Kidney capillary endothelial cell (primary cell): ENCODE measurements at places on chromosomes 5 and 9.

GRCh38 chr9:70340572-70340971, 73.9 kb downstream of the KLF9 start:
- peak; percentile 40 for DNase-seq

DNA sequence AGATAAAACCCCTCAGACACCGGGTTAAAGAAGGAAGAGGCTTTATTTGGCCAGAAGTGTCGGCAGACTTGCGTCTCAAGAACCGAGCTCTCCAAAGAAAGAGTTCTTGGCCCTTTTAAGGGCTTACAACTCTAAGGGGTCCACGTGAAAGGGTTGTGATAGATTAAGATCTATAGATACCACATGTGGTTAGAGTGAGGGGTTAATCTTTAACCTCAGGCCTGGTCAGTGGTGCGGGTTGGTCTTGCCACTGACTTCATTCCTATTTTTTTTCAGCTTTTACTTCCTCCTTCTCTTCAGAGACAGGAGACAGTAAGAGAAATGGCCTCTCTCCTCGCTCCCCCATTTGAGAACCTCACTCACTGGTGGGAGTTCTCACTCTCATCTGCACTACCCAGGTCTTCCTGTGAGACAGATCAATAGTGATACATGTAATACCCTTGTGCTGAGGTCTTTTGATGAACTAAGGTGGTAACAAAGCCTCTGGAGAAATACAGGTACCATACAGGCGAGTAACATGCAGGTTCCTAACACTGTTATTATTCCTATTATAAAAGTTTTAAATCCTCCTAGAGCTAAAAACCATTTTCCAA, 52.4 kb upstream of the COX7C start:
- no peak for DNase-seq

DNA sequence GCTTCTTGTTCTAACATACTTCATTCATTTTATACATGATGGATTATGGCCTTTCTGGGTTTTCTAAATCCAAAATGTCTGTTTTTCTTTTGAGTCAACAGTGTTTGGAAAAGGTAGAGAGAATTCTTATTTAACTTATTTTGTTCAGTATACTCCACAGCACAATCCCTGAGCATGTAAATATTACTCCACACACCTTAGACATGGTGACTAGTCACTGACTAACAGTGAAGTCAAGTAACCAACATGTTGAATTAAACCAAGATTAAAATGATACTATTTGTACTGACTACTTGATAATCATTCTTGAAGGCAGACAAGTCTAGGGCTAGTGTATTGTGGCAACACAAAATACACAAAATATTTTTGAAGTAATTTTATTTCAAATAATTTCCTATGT, 55.0 kb downstream of the HAPLN1 start:
- no peak for DNase-seq

GRCh38 chr9:4114569-4115505, 185.0 kb downstream of the GLIS3 start:
- no peak for DNase-seq

GRCh38 chr5:84327591-84327990, 57.1 kb downstream of the EDIL3 start:
- DNase-seq, result no peak

GRCh38 chr9:131165523-131165922, 40.1 kb downstream of the NUP214 start:
- no peak for DNase-seq

- DNase-seq, result no peak
Observed at GRCh38 chr5:51691538-51692079, 308.4 kb downstream of the ISL1 start.

- DNase-seq, result no peak
Observed at GRCh38 chr9:7906783-7907550, 107.4 kb upstream of the DMAC1 start.

- DNase-seq, result no peak
Observed at GRCh38 chr9:111108946-111109345, 70.7 kb upstream of the LPAR1 start.

- peak; percentile 34 for DNase-seq
Observed at GRCh38 chr5:53481887-53482716, 1.7 kb downstream of the FST start.

DNA sequence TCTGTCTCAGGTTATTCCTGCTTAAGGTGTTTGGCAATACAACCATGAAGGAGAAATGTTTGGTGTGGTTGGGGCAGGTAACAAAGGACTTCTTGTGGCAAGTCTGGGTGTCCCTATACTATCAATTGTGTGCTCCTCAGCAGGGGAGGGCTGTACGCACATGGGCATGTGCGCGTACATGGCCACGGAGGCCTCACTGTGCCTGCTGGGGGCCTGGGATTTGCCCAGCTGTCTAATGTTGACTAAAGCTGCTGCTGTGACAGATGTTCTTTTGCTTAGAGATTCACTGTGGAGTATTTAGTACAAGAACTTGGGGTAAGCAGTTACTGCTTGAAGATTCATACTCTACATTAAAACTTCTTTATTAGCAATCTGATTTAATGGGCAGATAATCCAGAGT, 97.5 kb downstream of the HSPA4 start:
- DNase-seq, result no peak

GRCh38 chr5:135231289-135231688, 167.7 kb downstream of the MACROH2A1 start:
- no peak for DNase-seq

DNA sequence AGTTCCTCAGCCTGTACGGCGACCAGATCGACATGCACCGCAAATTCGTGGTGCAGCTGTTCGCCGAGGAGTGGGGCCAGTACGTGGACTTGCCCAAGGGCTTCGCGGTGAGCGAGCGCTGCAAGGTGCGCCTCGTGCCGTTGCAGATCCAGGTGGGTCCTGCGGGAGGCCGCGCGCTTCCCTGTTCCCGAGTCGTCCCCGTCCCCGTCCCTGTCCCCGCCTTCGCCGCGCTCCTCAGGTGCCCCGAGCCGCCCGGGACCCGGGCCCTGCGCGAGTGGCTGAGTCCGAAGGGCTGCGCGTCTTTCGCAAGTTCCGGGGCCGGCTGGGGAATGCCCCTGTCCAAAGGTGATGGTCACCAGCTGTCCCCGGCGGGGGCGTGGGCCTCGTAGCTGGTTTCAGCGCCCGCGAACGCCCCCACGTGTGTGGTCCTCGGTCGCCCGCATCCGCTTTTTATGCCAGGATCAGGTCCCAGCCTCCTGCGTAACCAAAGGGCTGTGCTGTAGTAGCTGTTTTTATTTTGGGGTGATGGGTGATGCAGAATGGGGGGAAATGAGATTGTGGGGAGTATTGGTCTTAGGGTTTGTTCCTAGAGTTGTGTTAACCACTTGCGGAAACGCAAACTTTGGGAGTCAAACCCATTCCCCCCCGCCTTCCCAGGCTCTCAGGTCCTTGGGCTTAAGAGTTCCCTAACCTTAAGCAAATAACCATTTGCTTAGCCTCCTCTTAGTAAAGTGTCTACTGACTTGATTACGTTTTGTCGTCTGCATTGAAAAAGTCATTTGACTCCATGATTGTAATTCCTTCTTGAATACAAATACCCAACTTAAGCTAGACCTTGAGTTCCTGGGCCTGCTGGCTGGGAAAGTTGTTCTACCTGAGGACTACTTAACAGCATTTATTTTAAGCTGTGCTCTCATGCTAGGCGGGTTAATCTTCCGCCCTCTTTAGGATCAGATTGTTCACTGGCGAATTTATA, 663 bp downstream of the ISOC1 start:
- no peak for DNase-seq
